ENCODE measurements at places on chromosomes 12 and 14.

- DNase-seq: no peak
Observed at GRCh38 chr12:87051621-87052020, 795.4 kb upstream of the MGAT4C start.

DNA sequence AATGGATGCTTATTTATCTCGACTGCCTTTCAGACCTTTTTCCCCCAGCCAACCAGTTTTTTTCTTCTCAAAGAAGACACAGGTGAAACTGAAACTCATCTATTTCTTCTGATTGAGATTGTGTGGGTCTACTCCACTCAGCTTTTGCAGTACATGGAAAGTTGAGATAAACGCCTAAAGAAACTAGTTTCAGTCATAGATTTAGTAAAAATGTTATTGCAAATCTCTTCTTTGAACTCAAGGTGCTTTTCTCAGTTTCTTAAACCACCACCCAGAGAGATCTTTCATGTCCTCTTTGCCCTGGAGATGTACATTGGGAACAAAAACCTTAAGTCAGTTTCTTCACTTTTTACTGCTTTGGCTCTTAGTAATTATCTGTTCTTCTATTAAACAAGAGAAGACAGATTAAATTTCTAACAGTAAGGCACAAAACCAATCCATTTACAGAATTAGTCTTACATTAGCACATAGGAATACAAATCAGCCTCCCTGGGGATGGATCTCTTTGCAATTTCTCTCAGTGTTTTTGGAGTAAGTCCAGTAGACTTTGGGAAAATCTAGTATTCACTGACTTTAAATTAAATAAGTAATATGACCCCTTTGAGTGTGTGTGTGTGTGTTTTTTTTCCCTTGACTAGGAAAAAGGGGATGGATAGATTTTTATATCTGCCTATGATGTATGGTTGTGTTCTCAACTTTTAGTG is 11.6 kb downstream of the FBXW8 start:
- DNase-seq: no peak

- no peak for DNase-seq
Observed at GRCh38 chr12:110790301-110790700, 47.6 kb upstream of the PPP1CC start.

DNA sequence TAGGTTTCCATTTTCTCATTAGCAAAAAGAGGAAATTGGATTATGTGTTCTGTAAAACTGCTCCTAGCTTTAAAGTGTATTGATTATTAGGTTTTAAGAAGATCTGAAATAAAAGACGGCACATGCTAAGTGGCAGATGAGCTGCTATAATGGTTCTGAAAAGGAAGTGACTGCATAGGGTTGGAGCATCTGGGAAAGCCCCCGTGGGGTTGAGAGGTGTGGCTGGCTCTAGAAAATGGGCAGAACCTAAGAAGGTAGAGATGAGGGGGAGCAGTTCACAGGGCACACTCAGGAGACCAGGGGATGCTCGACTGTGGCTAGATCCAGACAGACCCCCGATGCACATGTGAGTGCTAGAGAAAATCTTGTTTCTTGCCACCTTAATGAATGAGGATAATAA is 1.9 kb downstream of the IFNG-AS1 start:
- no peak for DNase-seq

DNA sequence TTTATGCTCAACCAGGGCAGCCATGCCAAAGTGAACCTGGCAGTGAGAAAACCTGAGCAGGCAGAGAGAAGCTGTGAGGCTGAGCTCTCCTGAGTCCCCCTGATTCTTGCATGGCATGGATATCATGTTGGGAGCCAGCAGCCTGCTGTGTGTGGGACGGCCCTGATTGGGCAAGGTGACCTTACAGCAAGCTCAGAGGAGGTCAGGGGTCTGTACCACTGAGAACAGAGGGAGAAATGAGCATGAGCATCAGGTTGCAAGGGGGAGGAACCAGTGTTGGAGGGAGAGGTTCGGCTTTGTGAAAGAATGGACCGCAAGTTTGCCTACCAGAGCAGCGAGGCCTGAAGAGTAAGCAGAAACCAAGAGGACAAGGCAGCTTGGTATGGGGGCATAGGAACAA is 59.1 kb upstream of the PTGR2 start:
- no peak for DNase-seq

DNA sequence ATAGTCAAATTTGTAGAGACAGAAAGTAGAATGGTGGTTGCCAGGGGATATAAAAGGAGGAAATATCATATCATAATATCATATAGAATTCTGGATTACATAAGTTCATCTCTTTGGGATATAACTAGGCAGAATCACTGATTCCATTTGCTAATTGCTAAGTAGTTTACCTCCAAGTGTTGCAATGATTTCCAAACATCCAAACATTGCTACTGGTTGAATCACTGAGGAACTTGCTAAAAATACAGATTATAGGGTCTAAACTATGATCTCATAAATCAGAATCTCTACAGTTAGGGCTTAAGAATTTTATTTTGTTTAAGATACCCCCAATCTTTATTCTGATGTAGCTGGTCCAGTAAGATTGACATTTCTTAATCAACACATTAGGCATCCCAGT is 16.1 kb upstream of the TAS2R42 start:
- DNase-seq: no peak

- DNase-seq: no peak
Observed at GRCh38 chr12:2268471-2269286, 215.9 kb downstream of the CACNA1C start.

- no peak for DNase-seq
Observed at GRCh38 chr14:61438860-61439765, 117.7 kb downstream of the PRKCH start.

- DNase-seq: no peak
Observed at GRCh38 chr14:100215330-100215885, 23.5 kb upstream of the YY1 start.

- no peak for DNase-seq
Observed at GRCh38 chr12:84294246-84294645, 618.4 kb downstream of the SLC6A15 start.

DNA sequence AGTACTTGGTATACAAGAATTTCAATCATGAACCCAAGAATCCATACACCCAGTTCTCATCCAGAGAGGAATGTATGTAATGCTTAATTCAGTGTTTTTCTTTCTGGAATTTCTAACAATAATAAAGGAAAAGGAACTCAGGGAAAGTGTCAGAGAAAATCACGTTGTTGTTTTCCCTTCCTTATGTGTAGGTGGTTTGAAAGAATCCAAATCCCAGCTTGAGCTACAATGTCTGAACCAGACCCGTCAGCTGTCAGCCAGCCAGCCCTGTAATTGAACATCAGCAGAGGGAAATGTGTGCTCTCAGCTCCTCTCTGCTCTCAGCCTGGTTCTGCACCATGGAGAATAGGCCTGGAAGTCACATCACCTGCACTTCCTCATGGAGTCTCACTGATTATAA is 126.5 kb downstream of the TMEM30B start:
- no peak for DNase-seq

- no peak for DNase-seq
Observed at GRCh38 chr12:26247873-26248272, 52.5 kb downstream of the SSPN start.

GRCh38 chr14:34642595-34642994 is 12.6 kb upstream of the SNX6 start:
- DNase-seq: no peak

GRCh38 chr12:59595883-59596540 is at the start of gene SLC16A7:
TSS of gene SLC16A7 (plus strand) at chr12:59596029. CDS start at chr12:59704802, 108,773 bp downstream.
- peak; percentile 95 for DNase-seq

- no peak for DNase-seq
Observed at GRCh38 chr12:1680804-1681492, 9.9 kb upstream of the ADIPOR2 start.

DNA sequence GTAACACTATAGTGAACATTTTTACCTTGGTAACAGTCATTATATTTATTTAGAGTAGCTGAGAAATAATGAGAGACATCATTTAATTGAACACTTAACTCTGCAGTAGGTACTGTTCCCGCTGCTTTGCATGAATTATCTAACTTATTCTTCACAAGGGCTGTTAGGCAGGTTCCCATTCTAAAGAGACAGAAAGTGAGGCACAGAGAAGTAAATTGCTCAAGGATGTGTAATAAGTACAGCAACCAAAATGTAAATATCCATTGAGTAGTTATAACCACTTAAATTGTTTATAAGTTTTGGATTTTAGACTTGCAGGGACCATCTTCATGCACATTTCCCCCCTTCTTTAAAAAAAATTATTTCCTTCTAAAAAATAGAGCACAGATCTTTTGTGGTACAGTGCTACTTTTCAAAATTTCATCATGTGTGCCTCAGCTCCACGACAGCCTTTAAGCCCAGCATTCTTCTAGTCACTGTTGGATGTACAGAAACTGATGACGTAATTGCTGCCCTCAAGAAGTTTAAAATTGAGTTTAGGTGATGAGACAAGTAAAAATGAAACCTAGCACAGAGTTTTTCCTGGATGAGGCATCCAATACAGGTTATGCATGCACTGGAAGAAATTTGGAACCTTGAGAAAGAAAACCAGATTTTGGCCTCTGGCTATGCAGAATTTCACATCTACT is 6.0 kb upstream of the MANSC4 start:
- no peak for DNase-seq

DNA sequence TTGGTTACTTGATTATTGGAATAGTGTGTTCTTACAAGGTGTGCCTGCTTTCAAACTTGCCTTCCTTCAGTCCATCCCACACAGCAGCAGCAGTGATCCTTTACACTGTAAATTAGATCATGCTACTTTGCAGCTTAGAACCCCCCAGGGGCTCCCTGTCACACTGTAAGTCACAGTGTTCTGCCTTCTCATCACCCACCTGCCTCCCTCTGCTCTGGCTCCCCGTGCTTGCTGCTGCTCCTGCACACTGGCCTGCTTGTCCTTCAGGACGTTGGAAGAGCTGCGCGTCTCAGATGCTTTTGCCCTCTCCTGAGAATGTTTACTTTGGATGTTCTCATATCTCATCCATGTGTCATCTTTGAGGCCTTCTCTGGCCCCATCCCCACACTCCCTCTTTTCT is 27.3 kb downstream of the ZC3H14 start:
- DNase-seq: no peak

- DNase-seq: no peak
Observed at GRCh38 chr12:123021688-123022604, 41.5 kb downstream of the ARL6IP4 start.

GRCh38 chr14:35482994-35483515 is 50.9 kb upstream of the INSM2 start:
- no peak for DNase-seq

- DNase-seq: no peak
Observed at GRCh38 chr12:113537751-113538087, 66.0 kb upstream of the LHX5 start.

- no peak for DNase-seq
Observed at GRCh38 chr12:41120211-41120610, 67.9 kb upstream of the PDZRN4 start.

GRCh38 chr12:81644503-81644902 is 114.6 kb downstream of the PPFIA2 start:
- DNase-seq: no peak

GRCh38 chr12:122126342-122126635 is 47.7 kb downstream of the IL31 start:
- no peak for DNase-seq

DNA sequence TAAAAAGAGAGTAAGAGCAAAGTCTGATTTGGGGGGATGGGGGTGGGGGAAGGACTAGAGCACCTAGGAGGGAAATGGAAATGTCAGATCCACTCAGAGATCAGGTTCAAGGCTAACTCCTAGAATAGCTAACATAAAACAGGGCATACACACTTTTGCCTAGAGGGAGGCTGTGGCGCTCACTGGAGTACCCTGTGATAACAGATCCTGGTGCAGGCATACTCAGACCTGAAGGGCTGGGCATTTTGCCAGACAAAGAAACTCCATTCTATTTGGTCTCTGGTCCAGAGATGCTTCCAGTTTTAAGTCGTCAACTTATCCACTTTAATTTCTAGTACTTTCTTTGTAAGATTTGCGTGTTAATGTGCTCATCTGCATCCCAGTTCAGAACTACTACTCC is 5.8 kb downstream of the CTDSP2 start:
- peak; percentile 86 for DNase-seq

DNA sequence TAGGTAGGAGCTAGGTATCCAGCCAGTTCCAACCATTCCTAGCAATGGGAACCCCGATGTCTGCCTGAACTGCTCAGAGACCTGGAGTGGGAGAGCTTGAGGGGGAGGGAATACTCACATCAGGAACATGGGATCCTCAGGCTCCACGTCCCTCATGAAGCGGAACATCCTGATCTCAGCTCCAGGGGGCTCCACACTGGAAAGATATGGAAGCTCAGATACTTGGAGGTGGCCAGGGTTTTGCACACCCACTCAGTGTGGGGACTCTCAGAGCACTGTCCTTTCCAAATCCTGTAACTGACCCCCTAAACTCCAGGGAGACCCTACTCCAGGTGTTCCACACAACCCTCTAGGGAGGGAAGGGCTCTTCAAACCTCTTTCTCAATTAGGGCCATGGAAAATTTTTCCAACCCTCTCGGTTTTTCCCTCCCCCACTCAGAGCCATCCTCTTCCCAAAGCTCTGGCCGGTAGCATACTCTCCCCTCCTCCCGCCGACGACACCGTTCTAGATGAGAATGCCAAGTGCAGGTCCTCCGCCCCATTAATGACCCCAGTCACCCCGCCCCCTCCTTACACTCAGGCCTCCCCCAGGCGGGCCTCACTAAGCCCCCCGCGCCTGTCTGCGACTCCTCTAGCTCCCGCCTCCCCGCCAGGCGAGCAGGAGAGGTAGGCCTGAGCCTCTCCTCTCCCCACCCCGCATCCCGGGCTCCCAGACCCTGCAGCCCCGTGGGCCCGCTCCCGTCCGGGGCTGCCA is 597 bp downstream of the MLF2 start:
- peak; percentile 61 for DNase-seq

GRCh38 chr12:24408305-24408704 is 458.8 kb upstream of the SOX5 start:
- no peak for DNase-seq

DNA sequence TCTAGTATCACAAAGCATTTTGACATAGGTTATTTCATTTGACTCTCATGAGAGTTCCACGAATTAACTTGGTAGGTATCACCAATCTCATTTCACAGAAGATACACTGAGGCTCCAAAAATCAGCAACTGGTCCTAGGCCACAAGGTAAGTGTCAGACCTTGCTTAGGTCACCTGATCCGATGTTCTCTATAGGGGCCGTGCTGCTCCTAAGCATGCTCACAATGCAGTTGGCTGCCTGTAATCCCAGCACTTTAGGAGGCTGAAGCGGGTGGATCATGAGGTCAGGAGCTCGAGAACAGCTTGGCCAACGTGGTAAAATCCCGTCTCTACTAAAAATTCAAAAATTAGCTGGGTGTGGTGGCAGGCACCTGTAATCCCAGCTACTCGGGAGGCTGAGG is 78.7 kb upstream of the FOXN3 start:
- DNase-seq: no peak

DNA sequence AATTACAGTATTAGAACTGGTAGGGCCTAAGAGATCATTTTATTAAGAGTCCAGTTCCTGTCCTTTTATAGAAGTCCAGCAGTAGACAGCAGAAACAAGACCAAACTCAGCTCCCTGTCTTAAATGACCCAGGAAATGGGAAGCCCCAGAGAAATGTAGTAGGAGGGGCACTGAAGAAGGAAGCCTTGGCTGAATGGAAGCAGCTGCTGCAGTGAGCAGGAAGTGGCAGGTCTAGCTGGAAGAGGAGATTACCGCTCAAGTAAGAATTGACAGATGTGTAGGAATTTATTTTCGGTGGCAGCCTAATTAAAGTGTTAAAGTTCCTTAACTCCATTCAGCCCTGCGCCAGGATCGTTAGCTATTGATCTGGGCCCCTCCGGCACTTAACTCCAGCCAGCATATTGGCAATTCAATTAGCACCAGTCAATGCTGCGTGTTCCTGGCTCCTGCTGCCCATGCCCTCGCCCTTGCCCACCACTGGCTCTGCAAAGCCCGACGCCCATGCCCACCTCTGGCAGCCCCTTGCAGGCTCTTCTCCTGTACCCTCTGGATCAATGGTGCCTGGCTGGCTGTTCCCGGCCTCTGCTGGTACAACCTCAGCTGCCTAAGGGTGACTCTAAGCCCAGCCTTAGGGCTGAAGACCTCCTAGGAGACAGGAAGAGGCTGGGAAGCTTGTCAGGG is 21.1 kb downstream of the ZFHX2 start:
- no peak for DNase-seq

Measured in BE2C (cell line).